Left hindlimb (tissue), 1 donor: ENCODE measurements at places on chromosomes 16 and 17.

- DNase-seq, result no peak
These were observed 16.3 kb downstream of the CYB561 start for GRCh38 chr17:63429766-63430165.

- no peak for DNase-seq
These were observed 538 bp upstream of the CCNF start for GRCh38 chr16:2428784-2429033.

- DNase-seq, result no peak
These were observed 3.8 kb downstream of the ZPBP2 start for GRCh38 chr17:39871801-39872200.

GRCh38 chr16:81588326-81589081 is 143.9 kb downstream of the CMIP start:
- DNase-seq, result no peak

DNA sequence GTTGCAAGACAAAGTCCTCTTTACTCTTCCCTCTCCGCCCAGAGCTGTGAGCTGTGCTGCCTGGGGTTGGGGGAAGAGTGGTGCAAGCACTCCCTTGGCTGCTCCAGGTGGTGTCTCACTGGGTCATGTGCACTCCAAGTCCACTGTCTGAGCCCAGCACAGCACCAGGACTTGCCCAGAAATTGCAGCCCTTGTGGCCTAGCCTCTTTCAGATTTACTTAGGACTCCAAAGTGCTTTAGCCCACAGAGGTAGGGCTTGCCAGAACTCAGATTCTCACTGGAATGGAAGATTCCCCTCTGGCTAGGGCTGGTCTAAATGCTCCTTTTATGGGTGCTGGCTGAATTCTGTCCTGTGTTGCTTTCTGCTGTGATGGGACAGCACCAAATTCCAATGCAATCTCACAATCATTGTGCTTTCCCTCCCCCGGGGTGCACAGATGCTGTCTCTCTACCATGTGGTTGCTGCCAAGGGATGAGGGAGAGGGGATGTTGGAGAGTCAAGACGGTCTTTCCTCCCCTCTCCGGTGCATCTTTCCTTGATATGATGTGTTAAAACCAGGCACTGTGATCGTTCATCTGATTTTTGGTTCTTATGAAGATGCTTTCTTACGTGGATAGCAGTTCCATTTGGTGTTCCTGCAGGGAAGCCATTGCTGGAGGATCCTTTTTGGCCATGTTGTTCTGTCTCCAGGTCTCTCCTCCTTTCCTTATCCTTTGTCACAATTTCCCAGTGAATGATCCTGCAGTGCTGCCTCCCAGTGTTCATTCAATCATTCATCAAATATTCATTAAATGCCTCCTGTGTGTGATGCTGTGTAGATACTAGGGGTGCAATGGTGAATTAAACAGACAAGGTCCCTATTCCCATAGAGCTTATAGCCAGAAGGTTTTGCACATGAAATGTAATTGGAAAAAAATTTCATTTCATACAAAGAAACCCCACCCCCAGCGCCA is 216.3 kb downstream of the SPECC1 start:
- DNase-seq, result no peak

GRCh38 chr16:56607675-56608042 is 725 bp upstream of the MT2A start:
- DNase-seq, result no peak

DNA sequence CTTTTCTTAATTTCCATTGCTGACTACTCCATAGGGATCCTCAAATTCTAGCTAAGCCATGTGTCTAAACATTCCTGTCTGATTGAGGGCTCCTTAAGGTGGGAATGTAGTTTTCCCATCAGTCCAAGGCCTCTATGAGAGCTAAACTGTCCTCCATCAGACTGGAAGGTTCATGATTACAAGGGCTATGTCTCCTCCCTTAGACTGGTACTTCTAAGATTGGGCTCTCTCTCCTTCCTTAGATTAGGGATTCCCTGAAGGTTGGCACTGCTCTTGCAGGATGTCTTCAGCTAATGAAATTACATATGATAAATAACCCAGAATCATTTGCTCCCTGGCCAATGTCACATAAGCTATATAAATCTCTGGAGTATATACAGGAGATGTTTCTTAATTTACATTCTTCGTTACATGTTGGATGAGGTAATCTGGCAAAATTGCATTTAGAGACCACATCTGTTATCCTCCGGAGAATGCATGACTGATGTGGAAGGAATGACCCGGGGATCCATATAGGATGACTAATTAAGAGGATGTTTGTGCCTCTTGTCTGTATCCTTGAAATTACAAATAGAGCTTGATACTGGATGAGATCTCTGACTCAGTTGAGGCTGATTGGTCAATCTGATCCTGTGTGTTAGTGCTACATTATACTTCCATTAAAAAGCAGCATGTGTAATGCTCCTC is 14.2 kb downstream of the B4GALNT2 start:
- no peak for DNase-seq

- DNase-seq, result no peak
These were observed 215.6 kb upstream of the CDH5 start for GRCh38 chr16:66150698-66151482.

DNA sequence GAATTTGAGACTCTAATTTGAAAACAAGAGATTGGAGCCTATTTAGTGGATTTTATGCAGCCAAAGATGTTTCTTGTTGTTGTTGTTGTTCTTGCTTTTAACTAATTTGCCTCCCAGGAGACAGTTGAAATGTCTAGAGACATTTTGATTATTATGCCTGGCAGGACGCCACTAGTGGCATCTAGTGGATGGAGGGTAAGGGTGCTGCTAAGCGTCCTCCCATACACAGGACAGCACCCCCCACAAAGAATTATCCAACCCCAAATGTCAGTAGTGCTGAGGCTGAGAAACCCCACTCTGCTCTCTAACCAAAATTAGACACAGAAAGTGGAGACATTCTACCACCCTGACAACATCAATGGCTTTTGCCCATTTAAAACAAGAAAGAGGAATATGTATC is 15.4 kb upstream of the HSBP1 start:
- DNase-seq, result no peak

DNA sequence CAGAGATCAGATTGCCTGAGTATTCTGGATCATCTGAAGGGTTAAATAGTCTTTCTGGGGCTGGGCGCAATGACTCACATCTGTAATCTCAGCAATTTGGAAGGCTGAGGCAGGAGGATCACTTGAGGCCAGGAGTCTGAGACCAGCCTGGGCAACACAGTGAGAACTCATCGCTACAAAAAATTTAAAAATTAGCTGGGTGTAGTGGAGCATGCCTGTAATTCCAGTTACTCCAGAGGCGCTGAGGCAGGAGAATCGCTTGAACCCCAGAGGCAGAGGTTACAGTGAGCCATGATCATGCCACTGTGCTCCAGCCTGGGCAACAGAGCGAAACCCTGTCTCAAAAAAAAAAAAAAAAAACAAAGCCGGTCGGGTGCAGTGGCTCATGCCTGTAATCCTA is 15.7 kb downstream of the MVP start:
- no peak for DNase-seq
